ENCODE measurements at places on chromosomes 2 and 18.

DNA sequence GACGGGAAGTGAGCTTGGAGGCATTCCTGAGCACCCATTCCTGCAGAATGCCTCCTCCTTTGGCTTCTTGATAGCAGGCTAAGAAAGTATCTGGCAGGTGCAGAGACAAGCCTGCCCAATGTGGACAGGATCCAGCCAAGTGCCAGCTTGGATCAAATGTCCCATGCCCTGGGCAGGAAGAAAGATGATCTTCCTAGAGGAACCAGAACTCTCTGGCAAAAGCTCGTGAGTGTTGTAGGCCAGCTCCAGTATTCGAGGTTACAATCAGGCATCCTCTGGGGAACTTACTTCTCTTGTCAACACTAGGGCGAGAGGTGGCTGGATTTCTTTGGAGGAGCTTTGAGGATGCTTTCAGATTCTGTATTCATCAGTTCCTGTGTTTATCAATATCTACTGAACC is 29.9 kb upstream of the PDIA6 start:
- no peak for DNase-seq

- DNase-seq, result no peak
Measured at GRCh38 chr2:111204706-111205105, 84.0 kb downstream of the BCL2L11 start.

DNA sequence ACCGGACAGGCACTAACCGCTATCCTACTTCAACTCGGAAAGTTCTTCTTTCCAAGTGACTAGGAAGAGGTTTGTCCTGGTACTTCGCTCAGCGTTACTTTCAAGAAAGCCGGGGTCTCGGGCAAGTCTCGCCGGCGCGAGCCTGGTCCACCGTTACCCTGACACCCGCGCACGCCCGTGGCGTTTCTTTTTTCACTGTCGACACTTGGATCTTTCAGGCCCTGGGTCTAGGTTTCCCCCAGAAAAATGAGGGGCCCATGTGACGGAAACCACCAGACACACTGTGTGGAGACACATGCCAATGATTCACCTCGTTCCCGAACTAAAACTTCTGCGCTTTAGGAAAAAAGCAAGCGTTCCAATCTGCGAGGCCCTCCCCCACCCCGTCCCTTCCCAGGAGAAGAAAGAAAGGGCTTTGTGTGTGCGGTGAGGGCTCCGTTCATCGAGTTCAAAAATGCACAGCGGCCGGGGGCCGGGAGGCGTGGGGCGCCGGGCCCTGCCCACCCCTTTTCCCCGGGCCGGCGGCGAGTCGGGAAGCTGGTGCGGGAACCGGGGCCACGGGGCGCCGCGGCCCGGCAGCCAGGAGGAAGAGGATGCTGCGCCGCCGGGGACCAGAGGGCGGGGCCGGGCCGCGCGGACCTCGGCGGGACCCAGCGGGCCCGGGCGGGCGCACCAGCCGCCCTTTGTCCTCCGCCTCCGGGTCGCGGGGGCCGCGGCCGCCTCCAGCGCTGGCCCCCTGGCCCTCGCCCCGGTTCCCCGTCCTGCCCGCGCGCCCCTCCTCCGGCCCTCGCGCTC is 2.6 kb downstream of the ZNF521 start:
- DNase-seq, result peak; percentile 50

- no peak for DNase-seq
Measured at GRCh38 chr2:187506416-187506815, 47.8 kb downstream of the TFPI start.

DNA sequence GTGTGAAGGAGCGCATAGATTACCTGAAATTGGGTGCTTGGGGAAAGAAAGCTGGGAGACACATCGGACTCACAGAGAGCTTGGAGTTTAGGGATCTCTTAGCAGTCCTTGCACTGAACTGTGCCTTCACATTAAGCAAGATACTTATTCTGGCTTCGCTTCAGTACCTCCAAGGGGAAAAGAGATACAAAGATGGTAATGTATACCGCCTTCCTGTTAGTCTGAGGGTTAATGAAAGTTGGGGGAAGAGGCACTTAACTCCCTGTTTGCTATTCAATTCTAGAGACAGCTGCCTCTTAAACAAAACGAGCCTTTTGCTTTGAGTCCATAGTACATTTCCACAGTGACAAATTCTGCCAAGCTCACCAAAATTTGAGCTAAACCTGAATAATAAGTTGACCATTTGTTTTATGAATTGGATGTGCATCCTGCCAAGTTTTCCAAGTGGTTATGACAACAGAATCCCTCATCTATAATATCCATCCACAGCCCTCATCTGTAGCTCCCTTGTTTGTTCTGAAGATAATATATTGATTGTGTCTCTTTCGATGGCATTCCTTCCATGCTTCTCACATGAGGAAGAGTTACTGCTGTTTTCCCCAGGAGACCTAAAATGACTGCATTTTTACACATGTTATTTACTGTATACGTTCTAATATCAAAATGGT is 287.1 kb upstream of the ATP5MC3 start:
- DNase-seq, result no peak

DNA sequence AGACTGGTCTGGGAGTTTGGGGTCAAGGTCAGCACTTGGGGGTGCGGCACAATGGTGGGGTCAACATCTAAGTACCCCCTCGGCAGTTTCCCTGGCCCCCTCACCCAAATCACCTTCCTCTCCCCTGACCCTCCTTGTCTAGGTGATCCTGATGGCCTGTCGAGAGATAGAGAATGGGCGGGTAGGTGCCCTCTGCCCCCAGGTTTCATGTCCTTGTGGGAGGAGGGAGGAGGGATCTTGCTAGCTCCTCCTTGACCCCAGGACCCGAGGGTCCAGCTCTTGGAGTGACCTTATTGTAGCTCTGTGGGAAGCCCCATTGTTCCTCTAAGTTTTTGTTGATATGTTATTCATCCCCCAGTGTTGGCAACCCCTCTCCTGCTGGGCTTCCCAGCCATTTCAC is 3.6 kb downstream of the PTPN18 start:
- DNase-seq, result no peak

DNA sequence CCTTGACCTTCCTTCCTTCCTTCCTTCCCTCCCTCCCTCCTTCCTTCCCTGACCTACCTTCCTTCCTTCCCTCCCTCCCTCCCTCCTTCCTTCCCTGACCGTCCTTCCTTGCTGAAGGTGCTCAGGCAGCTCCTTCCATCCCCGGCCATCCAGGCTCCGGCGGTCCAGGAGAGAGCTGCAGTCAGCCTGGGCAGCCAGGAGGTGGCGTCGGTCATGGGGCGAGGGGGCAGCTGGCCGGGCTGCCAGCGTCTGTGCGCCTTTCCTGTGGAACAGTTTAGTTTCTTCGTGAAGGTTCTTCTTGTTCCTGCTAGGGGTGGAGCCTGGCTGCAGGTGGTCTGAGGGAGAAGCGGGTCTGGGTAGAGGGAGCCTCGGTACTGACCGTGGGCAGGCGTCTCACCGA is 15.7 kb downstream of the GPR35 start:
- DNase-seq, result peak; percentile 64

DNA sequence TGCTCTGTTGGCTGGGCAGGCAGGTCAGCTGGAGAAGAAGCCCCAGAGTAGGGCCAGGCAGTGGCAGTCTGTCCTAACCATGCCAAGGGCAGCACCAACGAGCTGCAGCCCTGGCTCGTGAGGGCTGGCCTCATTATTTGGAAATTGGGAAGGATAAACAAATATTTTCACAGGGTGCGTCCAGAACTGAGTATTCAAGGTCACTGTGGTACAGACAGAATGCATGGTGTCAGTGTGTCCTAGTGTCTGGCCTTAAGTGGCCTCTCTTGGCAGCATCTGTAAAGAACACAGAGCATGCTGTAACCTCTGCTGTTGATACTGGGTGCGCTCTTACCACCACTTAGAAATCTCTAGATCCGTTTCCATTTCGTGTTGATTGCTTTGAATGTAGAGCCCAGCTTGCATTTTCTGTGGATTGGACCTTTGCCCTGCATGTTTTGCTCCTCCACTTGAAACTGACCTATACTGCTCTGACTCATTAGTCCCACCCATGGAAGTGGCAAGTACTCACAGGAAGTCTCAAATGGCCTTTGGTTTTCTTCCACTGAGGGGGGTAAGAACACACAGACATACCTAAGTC is 88.2 kb downstream of the GREB1L start:
- DNase-seq, result peak; percentile 21

GRCh38 chr18:74533666-74534065 is 634 bp upstream of the CNDP1 start:
- DNase-seq, result no peak

DNA sequence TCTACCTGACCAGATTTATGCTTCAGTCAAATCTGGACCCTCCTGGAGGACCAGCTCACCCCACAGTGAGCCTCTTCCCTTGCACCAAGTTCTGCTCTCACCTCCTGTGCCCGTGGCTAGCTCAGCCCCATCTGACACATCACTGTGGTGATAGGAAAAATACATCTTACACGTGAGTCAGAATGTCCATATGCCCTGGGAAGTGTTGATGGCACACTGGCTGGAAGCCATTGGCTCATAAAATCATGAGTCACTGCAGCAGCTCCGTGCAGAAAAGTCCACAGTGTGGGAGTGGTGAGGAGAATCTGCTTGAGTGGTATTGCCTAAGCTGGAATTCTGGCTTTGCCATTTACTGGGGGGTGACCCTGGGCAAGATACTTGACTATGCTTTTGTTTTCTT is 42.6 kb upstream of the RAPGEF4 start:
- peak; percentile 81 for DNase-seq

GRCh38 chr2:67917332-67918054 is 145.3 kb downstream of the C1D start:
- DNase-seq, result peak; percentile 67

DNA sequence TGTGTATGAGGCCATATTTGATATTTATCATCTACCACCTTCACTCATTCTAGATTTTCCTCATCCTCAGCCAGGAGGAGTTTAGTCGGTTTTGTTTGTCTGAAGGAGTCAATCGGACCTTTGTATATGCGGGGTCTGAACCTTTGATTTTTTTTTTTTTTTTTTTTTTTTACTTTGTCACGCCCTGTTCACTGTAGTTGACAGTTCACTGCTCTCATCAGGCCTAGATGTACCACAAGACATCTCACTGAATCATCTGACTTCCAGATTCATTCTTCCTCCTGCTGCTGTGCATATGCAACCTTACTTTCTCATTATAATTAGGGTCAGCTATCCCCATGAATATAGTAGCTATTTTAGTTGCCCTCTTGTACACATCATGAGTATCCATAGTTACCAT is 133.2 kb downstream of the ARHGAP15 start:
- no peak for DNase-seq

DNA sequence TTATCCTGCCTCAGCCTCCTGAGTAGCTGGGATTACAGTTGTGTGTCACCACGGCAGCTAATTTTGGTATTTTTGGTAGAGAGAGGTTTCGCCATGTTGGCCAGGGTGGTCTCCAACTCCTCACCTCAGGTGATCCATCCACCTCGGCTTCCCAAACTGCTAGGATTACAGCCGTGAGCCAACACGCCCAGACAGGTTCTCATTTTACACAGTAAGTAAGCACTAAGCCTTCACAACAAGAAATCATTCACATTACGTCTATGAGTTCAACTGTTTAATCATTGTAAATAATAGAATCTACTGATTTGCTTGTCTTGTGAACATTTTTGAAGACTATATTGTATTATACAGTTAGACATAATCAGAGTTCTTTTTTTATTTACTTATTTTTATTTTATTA is 131.5 kb upstream of the LRATD1 start:
- DNase-seq, result no peak

- DNase-seq, result no peak
Measured at GRCh38 chr2:215487002-215487372, 51.1 kb upstream of the FN1 start.

- DNase-seq, result no peak
Measured at GRCh38 chr2:75495862-75496261, 64.9 kb downstream of the EVA1A start.

- no peak for DNase-seq
Measured at GRCh38 chr2:237617587-237617982, 9.8 kb upstream of the LRRFIP1 start.

DNA sequence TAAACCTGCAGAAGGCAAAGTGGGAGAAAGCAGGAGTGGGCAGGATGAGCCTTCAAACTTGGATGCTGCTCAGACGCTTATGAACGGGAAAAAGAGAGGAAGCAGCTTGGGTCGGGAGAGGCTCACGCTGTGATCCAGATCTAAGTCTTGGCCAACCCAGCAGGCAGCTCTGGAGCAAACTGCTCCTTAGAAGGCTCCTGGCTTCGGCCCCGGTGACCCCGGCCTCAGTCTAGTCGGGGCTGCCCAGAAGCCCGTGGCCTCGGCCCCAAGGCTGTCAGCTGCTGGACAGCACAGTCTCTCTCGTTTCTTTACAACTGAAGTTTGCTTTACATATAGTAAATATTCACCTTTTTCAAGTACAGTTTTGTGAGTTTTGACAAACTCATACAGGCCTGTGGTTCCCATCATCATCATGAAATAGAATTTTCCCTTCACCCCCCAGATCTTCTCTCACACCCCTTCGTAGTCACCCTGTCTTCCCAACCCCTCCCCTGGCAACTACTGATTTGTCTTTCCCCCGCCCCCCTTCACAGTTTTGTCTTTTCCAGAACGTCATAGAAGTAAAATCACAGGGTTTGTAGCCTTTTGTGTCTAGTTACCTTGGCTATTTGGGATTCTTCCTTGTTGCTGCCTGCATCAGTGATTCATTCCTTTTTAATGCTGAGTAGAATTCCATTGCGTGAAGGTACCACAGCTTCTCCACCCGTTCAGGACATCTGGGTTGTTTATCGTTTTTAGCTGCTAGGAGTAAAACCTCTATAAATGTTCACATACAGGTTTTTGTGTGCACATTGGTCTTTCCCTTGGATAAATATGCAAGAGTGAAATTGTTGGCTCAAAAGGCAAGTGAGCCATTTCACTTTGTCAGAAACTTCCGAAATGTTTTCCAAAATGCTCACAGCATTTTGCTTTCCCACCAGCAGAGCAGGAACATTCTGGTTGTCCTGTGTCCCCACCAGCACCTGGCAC is 35.1 kb downstream of the MYO7B start:
- DNase-seq, result no peak

DNA sequence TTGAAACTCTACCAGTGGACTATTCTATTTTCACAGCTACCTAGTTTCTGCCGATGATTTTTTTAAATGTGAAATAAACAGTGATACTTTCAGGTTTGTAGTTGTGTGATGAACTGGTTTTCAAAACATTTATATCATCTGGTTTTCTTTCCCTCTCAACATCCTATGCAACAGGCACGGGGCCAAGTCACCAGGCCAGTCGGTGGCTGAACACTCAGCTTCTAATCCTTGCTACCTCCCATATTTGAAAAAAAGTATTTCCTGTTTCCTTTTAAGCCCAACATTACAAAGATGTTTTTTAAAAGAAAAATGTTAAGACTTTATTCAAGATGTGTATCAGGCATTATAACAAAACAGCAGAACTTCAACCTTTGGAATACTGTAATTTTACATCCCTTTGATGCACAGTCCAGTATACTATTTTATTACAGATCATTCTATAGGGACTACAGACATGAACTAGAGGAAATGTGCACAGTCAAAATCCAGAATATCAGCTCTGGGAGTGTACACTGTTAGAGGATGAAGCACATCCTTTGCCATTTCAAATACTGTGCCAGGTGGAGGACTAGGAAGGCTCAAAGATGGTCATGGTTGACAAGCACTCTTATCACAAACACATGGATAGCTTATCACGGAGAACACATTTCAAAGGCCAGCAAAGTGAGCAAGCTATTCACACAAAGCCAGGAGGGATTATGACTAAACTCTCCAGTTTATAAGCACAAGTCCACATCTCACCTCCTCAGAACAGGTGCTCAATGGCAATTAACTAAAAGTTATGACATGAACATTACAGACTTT is 14.6 kb downstream of the MRPL35 start:
- no peak for DNase-seq

- no peak for DNase-seq
Measured at GRCh38 chr18:43303376-43303775, 26.1 kb upstream of the SYT4 start.

Measured in hepatic stellate cell (primary cell).